ENCODE measurements at places on chromosomes 2 and 18.

DNA sequence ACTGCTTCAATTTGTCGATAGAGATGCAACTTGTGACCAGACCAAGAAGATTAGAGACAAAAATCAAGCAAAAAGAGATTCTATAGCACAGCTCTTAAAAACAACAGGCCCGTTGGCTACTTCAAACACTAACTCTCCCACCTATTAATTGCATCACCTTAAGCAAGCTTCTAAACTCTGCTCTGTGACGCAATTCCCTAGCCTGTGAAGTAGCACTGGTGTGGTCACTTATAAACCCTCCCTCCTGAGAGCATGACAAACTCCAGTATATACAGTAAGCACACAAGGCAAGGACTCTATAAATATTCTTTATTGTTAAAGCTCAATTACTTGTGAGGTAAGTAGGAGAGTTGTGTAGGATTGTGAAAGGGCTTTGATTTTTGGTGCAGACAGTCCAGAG is 72.3 kb downstream of the CMPK2 start:
- DNase-seq = no peak

DNA sequence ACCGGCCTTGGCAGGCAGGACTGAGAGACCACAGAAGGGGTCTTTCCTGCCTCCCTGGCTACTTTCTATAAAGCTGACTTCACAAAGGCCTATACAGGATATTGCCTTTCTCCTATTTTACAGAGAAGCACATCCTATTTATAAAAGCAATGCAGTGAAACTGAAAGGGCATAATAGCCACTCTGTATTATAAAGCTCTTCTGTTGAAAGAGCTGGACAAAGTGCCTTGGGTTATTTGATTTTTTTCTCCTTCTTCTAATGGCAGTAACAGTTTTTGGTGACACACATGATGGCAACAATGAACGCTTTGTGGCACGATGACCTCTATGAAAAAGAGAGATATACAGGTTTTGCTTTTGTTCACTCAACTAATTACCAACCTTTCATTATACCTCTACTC is 281.1 kb downstream of the ZNF516 start:
- DNase-seq = no peak

DNA sequence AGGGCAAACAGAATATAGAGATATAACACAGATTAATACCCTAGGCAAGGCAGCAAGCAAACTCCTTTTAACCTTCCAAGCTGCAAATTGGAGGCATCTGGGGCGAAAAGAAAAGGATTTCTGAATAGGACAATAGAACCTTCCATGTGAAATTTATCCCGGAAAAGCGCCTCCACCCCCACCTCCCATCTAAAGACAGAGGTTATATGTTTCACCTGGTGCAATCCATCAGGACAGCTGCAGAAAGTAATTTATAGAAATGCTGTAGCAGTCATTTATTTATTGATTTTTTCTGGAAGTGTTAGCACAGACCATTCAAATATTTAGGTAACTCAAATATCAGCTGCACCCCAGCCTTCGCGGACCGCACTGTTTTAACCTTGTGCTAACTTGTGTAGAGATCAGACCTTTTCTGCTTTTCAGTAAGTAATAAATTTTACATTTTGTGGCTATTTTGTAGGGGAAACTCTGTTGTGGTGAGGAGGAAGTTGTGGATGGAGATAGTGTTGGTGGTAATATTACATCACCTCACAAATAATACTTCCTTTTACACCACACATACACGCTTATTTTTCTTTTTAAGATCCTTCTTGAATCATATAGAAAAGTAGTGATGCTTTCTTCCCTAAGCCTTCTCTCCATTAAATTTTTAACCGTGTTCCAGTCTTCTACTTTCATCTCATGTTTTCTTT is 919.3 kb upstream of the CDH2 start:
- no peak for DNase-seq

GRCh38 chr2:96142217-96143113 is 2.8 kb downstream of the DUSP2 start:
- no peak for DNase-seq

DNA sequence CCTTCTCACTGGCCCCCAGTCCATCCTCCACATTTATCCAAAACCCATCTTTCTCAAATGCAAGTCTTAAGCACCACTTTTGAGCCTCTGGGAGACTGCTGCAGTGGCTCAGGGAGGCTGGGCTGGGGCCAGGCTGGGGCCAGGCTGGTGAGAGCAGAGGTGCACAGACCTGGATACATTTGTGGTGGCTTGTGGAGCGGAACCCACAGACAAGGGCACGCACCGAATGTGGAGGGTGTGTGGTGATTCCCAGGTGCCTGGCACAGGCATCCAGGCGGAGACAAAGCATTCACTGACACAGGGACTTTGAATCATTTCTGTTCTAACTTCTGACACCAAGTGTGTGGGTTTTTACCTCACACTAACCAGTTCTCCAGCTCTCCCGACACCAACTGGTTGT is 42.2 kb upstream of the MGAT4A start:
- DNase-seq = no peak

GRCh38 chr2:32884346-32884745 is 62.4 kb upstream of the LTBP1 start:
- DNase-seq = no peak

- no peak for DNase-seq
These were observed 556 bp downstream of the DNMT3A start for GRCh38 chr2:25341011-25341727.

- no peak for DNase-seq
These were observed 11.3 kb downstream of the ZNF516 start for GRCh38 chr18:76483780-76484179.

- no peak for DNase-seq
These were observed 187.4 kb downstream of the ARL4C start for GRCh38 chr2:234309431-234309830.

DNA sequence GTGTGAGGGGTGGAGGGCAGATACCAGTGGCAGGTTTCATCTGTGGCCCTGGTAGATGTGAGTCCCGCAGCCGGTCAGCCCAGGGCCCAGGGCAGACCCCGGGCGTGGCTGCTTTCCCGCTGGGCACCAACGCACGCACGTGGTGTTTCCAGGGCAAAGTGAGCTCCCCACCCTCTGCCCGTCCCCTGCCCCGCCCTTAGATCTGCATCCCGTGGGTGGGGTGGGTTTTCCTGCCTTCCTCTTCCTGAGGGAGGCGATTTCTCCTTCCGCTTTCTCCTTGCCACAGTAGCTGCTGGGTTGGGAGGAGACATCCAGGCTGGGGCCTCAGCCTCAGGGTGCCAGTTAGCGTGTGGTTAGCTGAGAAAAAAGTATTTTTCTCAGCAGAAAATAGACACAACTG is 49.6 kb downstream of the ODC1 start:
- peak; percentile 90 for DNase-seq

- no peak for DNase-seq
These were observed 10.4 kb downstream of the MYT1L start for GRCh38 chr2:2320486-2321199.

- DNase-seq = no peak
These were observed 111.8 kb upstream of the SLC35G4 start for GRCh38 chr18:11497585-11497984.

DNA sequence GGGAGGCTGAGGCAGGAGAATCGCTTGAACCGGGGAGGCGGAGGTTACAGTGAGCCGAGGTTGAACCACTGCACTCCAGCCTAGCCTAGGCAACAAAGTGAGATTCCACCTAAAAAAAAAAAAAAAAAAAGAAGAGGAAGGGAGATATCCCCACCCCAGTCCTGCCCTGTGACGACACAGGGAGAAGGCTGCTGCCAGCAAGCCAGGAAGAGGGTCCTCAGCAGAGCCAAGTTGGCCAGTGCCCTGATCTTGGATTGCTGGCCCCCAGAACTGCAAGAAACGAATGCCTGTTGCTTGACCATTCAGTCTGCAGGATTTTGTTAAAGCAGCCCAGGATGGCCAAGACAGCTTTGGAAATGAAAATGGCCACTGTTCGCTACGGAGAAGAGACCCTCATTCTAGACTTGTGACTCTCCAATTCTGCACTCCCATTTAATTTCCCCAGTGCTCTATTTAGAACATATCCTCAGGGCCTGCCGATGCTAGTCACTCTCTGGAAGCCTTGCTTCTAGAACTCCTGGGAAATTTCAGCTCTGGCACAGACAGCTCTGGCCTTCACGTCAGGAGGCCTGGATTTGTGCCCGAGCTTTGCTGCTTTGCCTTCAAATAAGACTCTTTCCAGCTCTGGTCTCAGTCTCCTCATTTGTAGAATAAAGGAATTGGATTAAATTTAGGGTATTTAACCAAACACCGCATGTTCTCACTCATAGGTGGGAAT is 15.7 kb upstream of the AMMECR1L start:
- no peak for DNase-seq

DNA sequence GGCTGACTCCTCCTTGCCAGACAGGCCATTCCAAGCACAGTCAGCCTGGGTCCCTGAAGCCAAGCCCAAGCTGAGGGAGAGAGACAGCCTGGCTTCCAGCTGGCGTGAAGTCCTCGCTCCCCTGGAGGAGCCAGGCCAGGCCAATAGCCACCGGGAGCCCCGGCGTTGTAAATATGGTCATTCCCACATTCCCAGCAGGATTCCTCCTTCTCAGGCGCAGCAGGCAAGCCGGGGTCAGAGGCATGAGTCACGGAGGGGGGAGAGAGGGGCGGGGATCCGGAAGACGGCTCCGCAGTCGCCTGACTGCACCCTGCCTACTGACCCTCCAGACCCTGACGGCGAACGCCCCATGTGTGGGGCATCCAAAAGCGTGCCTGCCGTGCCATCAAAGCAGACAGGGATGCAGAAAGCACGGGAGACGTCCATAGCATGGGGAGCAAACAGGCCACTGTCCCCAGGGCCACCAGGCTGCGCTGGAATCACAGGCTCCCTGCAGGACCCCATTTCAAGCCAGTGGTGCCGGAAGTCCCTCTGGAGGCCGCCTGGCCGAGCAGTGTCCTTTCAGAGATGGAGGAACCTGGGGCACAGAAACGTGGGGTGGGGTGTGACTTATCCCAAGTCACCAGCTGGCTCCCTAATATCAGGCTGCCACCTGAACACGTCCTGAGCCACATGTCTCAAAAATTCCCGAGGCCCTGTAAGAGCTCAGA is 48.2 kb downstream of the TWIST2 start:
- peak; percentile 91 for DNase-seq

GRCh38 chr2:206981739-206982340 is 42.5 kb downstream of the CPO start:
- peak; percentile 94 for DNase-seq

DNA sequence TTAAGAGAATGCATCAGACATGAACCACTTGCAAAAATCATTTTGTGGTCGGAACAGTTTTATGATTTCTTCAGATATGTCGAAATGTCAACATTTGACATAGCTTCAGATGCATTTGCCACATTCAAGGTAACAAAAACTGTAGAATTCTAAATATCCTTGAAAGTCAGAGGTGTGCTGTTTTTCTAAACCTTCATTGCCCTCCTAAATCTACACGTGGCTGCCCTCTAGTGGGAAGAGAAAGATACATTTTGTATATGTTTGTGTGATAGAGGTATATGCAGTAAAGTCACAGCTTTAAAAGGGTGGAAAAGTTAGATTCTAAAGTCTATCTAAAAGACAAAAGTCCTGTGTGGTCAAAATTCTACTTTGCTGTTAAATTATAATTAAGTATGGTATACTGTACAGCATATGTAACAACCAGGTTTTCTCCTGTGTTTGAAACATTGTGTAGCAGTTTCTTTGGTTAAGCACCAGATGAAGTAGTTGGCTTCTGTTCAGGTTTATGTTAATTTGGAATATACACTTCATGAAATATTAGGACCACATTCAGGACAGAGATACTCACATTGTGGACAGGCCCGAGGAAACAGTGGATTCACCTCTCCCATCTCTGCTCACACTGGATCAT is 65.9 kb upstream of the ITM2C start:
- DNase-seq = no peak

DNA sequence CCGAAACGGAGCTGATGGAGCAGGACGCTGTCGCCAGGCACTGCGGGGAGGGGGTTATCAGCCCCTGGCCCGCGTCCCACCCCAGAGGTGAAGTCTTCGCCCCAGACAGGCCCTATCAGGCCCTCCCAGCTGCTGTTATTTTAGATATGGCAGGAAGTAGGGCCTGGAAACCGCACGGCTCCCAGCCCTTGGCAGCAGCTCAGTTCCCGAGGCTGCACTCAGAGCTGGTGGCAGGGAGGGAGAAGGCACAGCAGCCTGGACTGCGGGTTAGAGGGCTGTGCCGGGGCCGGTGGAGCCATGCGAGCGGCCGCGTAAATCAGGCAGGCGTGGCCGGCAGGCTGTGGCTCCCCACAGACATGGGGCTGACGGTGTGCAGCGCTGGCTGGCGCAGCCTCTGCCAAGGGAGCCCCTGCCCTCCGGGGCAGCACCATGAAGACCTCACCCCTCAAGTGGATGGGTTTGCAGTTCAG is 111.4 kb downstream of the NFATC1 start:
- DNase-seq = peak; percentile 55

DNA sequence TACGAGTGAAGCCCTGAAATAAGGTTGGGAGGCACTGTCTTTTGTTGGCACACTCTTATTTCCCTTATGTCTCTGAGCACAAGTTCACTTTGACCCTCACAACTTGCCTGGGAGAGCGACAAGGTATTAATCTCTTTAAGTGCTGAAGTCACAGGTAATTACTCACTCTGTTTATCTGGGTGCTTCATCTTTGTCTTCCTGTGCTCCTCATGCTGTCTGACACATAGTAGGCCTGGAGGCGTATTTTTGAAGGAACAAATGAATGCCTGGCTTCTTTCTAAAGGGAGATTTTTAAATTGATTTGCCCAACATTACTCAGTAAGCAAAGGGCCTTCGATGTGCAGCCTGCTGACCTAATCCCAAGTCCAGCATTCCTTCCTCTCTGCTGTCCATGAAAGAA is 507.1 kb upstream of the TNP1 start:
- DNase-seq = no peak

DNA sequence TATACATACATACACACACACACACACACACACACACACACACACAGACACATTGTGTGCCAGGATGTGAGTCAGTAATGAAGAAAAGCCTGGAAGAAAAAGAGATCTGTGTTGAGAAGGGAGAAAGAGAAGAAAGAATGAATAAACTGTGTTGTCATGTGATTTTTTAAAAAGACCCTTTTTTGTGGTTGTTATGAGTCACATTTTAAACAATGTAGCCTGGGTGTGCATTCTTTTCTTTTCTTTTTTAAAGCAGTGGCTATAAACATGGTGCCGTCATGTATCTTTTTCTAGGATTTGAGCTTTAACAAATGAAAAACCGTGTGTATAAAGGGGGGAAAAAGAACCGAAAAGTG is 87.2 kb downstream of the NRP2 start:
- DNase-seq = no peak

- no peak for DNase-seq
These were observed 54.6 kb downstream of the CPO start for GRCh38 chr2:206993964-206994363.

- DNase-seq = no peak
These were observed 7.0 kb downstream of the TRAPPC12 start for GRCh38 chr2:3386448-3386958.

GRCh38 chr2:199907008-199907714 is 3.9 kb upstream of the C2orf69 start:
- no peak for DNase-seq

GRCh38 chr2:217939220-217939619 is 63.6 kb downstream of the TNS1 start:
- no peak for DNase-seq

- no peak for DNase-seq
These were observed 1.4 kb downstream of the DOK6 start for GRCh38 chr18:69401972-69402532.

All from lower leg skin (tissue), 4 donors.